Activated CD4-positive, alpha-beta memory T cell treated with anti-CD3 and anti-CD28 coated beads for 36 hours (primary cell): ENCODE measurements at places on chromosomes 7 and 10.

- peaks cover 19% of the 10 kb centered on the region for H3K27me3 ChIP-seq
- H3K36me3 ChIP-seq = peaks cover 5% of the 10 kb centered on the region
- H3K4me3 ChIP-seq = no peak within 1 kb of the TSS
- H3K4me1 ChIP-seq = peaks cover 3% of the 10 kb centered on the region
- peak; percentile 39 for DNase-seq
- H3K27ac ChIP-seq = no peak within 1 kb of the TSS
These were observed at the start of gene C10orf53 for GRCh38 chr10:49679480-49679893. Gene C10orf53, plus strand, starts transcription at chr10:49679651. Its CDS starts 47 bp downstream, at chr10:49679698.

DNA sequence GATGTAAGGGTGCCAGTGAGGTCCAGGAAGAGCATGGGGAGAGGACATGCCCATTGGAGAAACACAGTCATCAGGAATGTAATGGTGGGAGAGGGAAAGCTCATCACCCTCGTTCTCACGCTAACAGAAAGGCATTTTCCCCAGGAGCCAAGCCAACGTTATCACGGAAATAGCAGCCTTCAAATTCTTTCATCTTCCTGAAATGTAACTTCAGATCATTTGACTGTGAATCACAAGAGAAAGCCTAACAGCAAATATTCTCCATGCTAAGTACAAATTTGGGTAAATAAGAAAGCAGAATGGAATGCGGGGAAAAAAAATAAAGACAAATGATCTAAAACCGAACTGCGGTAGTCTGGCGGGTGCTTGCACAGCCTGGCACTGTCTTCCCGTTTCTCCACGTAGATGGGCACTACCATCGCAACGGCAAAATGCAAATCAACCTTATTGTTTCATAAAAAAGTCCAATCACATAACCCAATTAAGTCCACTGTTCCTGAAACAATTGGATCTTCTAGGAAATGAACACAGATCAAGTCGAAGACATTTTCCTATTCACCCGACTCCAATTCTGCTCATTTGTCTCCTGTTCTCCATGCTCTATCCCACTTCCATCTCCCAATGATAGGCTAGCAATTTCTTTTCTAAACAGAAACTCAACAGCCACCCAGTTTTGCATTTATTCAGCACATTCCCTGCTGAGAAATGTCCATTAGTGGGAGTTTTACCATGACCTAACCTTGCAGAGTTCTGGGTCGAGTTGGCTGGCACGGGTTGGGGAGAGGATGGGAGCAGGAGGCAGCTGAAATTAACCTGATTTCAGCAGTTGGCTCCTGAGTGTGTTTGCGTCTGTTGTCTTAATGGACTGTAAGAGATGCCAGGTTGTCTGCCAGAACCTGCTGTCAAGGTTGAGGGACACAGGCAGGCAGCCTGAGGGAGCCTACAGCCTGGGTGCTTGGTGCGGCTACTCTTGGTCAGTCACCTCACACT is 74.6 kb upstream of the FRMD4A start:
- DNase-seq = no peak
- H3K4me1 ChIP-seq = peaks cover 18% of the 10 kb centered on the region
- no peak overlapping the region for H3K4me3 ChIP-seq
- H3K36me3 ChIP-seq = no peaks in the 10 kb centered on the region

GRCh38 chr7:19009241-19009935 is 108.0 kb downstream of the TWIST1 start:
- H3K27ac ChIP-seq = no peak overlapping the region
- no peaks in the 10 kb centered on the region for H3K27me3 ChIP-seq
- H3K4me1 ChIP-seq = no peaks in the 10 kb centered on the region
- H3K36me3 ChIP-seq = no peaks in the 10 kb centered on the region
- DNase-seq = no peak

DNA sequence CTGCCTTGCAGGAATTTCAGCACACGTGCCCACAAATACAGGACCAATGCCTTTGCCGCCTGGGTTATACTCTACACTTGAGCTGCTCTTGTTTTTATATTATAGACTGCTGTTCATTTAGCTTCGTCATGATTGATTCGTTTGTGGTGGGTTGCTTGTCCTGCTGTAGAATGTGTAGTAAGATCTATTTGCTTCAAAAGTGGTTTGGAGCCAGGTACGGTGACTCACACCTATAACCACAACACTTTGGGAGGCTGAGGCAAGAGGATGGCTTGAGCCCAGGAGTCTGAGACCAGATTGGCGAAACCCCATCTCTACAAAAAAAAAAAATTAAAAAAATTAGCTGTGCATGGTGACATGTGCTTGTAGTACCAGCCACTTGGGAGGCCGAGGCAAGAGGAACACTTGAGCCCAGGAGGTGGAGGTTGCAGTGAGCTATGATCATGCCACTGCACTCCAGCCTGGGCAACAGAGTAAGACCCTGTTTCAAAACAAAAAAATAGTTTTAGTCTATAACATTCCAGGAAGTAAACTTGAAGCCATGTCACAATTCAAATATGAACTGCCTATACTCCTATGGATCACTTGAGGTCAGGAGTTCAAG is 9.0 kb upstream of the RHBDD2 start:
- peaks cover 8% of the 10 kb centered on the region for H3K27me3 ChIP-seq
- peak overlapping the region; percentile 29 for H3K27ac ChIP-seq
- no peaks in the 10 kb centered on the region for H3K36me3 ChIP-seq
- no peak overlapping the region for H3K4me3 ChIP-seq

DNA sequence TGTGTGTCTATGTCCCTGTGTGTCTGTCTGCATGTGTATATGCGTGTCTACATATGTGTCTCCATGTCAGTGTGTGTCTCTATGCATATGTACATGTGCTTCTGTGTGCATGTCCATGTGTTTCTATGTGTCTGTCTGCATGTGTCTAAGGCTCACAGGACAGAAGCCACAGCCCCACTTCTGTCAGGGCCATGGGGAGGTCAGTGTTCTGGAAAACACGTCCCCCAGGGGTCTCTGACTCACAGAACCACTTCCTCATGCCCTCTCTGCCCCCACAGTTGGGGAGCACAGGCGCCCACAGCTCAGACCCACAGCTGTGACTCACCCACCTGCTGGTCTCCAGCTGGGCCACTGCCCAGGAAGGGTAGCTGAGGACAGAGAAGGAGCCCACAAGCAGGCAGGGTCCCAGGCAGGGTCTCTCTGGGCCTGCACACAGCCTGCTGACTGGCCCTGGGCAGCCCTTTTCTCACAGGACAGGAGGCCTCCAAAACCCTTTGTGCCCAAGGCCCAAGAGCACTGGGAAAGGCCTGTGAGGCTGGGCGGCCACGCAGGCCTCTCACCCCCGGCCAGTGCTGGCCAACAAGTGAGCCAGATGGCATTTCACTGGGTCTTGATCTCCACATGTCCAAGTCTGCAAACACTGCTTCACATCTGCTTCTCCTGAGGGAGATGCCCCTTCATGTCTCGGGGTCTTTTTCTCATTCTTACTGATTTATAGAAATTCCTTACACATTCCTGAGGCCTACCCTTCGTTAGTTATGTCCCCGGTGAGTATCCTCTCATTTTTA is 102.9 kb upstream of the FAM20C start:
- peak; percentile 20 for DNase-seq
- H3K4me3 ChIP-seq = no peak overlapping the region
- H3K27ac ChIP-seq = no peak overlapping the region
- peaks cover 9% of the 10 kb centered on the region for H3K4me1 ChIP-seq

- H3K36me3 ChIP-seq = peaks cover 2% of the 10 kb centered on the region
- no peak overlapping the region for H3K27ac ChIP-seq
- no peak for DNase-seq
- H3K4me1 ChIP-seq = no peaks in the 10 kb centered on the region
These were observed 11.9 kb downstream of the TMEM120A start for GRCh38 chr7:75982306-75983064.

- H3K4me1 ChIP-seq = peaks cover 64% of the 10 kb centered on the region
- DNase-seq = no peak
- no peaks in the 10 kb centered on the region for H3K27me3 ChIP-seq
- peak overlapping the region; percentile 14 for H3K4me3 ChIP-seq
- peaks cover 67% of the 10 kb centered on the region for H3K36me3 ChIP-seq
These were observed 9.8 kb downstream of the UPP1 start for GRCh38 chr7:48098846-48099245.

DNA sequence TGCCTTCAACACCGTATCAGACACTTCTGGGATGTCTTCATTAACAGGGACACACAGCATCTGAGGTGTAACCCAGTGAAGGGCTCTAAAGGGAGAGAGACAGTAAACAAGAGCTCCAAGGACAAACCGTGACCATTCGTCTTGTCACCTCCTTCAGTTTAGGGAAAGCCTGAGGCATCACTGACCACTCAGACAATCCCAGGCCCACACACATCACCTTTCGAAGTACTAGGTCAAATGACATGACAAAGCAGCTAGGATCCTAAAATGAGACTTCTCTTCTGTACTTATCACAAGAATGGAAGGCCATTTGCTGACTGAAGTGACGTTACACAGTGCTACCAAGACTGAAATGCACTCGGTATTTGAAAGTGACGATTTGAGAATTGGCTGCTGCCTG is 200.7 kb upstream of the KCTD7 start:
- H3K4me3 ChIP-seq = no peak overlapping the region
- DNase-seq = no peak
- no peaks in the 10 kb centered on the region for H3K27me3 ChIP-seq
- no peak overlapping the region for H3K27ac ChIP-seq
- H3K36me3 ChIP-seq = no peaks in the 10 kb centered on the region
- H3K4me1 ChIP-seq = no peaks in the 10 kb centered on the region

- no peaks in the 10 kb centered on the region for H3K4me1 ChIP-seq
- no peak for DNase-seq
- no peaks in the 10 kb centered on the region for H3K27me3 ChIP-seq
- H3K27ac ChIP-seq = no peak overlapping the region
- no peak overlapping the region for H3K4me3 ChIP-seq
These were observed 35.3 kb downstream of the STK32C start for GRCh38 chr10:132272231-132272971.

DNA sequence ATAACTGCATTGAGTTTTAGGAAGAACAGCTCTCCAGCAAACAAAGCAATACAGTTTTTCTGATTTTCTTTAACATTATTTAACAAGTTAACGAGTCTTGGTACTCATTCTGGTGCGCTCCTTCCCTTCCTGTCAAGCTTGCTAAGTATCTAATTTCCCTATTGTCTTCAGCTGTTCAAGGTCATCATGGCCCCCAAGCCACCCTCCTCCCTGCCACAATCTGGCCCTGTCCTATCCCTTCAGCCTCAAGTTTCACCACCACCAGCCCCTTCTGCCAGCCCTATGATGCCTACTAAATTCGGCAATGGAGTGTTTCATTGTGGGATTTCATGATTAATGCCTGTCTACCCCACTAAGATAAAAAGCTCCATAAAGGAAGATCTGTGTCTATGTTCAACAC is 121.0 kb downstream of the SORCS1 start:
- no peak for DNase-seq
- no peaks in the 10 kb centered on the region for H3K27me3 ChIP-seq
- H3K4me3 ChIP-seq = no peak overlapping the region
- H3K4me1 ChIP-seq = no peaks in the 10 kb centered on the region

DNA sequence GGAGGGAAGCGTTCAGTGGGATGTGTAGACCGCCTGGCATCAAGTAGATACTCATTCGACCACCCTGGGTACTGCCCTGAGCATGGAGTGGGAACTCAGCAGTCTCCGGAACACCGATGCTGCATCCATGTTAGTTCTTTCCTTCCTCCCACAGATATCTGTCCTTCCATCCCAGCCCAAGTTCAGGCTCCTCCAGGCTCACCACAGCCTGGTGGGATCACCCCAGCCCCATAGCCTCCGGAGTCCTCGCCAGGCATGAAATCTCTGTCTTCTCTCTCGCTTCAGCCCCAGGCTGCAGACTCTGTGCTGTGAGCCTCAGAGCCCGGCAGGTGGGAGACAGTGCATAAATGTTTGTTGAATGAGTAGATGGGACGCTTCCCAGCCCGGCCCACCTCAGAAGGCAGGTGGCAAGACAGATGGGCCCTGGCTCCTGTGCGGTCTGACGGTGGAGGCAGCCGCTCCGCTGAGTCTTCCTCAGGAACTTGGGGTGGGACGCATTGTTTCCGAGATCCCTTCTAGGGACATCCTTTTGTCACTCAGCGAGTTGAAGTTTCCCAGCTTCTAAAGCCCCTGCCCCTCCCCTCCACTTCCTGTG is 42.9 kb downstream of the ELFN1 start:
- no peak overlapping the region for H3K27ac ChIP-seq
- no peak overlapping the region for H3K4me3 ChIP-seq
- peaks cover 3% of the 10 kb centered on the region for H3K4me1 ChIP-seq
- H3K27me3 ChIP-seq = peaks cover 4% of the 10 kb centered on the region
- no peak for DNase-seq

- no peak overlapping the region for H3K27ac ChIP-seq
- peaks cover 67% of the 10 kb centered on the region for H3K4me1 ChIP-seq
- DNase-seq = peak; percentile 49
- no peak overlapping the region for H3K4me3 ChIP-seq
- H3K36me3 ChIP-seq = no peaks in the 10 kb centered on the region
- no peaks in the 10 kb centered on the region for H3K27me3 ChIP-seq
These were observed 10.0 kb upstream of the PCGF5 start for GRCh38 chr10:91210435-91210834.

- peaks cover under 1% of the 10 kb centered on the region for H3K27me3 ChIP-seq
- no peaks in the 10 kb centered on the region for H3K36me3 ChIP-seq
- DNase-seq = no peak
- H3K4me1 ChIP-seq = no peaks in the 10 kb centered on the region
- no peak overlapping the region for H3K4me3 ChIP-seq
- H3K27ac ChIP-seq = no peak overlapping the region
These were observed 75.9 kb upstream of the SLC26A5 start for GRCh38 chr7:103521937-103522336.
